ENCODE measurements at places on chromosomes 5 and 9.
A peak's percentile ranks its signal among the peaks of the same experiment; 100 is the strongest.

- DNase-seq, result no peak
These were observed 28.5 kb downstream of the ENC1 start for GRCh38 chr5:74612045-74612444.

DNA sequence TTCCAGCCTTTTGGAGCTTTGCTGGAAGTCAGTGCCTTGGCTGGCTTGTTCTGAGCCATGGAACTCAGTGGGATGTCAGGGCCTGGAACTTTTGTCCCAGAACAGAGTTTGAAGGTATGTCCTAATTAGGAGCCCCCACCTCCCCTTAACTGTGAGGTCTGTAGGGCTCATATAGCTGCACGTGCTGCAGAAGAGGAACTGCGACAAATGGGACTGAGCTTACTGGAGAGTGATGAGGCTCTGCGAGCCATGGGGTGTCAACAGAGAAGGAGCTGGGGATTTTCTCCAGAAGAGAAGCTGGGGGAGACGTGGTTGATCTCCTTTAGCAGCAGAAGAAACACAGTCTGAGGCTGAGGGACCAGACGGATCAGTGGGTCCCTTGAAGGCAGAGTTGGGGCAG lies 10.9 kb downstream of the TMEM8B start:
- DNase-seq, result no peak

DNA sequence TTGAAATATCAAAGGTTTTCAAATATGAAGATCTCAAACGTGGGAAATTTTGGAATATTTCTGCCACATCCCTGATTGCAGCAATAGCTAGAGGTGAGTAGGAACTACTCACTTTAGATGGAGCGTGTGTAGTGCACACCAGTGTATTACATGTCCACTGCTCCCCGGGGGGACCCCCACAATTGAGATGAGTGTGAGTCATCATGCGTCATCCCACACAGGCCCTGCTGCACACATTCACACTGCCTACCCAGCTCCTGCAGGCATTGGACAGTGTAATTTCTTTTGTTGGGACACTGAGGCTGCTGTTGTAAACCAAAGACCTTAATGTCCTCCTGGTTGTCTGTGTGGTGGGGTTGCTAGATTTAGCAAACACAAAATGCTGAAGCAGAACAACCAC lies 280.0 kb downstream of the GAS1 start:
- no peak for DNase-seq

DNA sequence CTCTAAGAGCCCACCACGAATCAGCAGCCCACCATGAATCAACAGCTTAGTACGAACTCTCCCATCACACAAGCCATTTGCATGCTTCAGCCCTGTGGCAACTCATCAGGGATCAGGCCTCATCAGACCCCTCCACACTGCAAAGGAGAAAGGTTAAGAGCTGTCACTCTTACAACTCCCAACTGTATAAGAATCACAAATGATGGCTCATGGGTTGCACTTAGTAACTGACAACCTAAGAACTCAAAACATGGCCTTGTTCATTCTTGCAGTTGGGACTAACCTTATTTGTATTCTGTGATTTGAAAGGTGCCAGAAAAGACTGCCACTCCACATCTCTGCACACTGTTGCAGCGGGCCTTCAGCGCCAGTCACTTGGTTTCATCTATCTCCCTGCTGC lies 149.1 kb upstream of the ZNF366 start:
- no peak for DNase-seq

DNA sequence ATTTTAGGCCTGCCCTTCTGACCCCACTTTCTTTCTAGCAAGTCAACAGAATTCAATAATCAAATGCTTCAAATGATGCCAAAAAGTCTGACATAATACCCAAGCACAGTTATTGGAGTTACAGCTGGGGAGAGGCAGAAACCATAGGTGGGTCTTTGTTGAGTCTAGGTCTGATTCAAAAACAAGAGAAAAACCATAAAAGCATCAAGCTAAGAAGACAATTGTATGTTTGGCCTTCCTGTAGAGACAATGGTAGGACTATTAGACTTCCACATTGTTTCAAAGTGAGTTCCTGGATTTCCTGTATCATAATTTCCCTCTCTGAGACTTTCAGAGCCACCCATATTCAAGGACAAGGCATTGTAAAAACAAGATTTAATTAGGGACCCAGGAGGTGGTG lies 16.8 kb upstream of the CCDC192 start:
- DNase-seq, result no peak

DNA sequence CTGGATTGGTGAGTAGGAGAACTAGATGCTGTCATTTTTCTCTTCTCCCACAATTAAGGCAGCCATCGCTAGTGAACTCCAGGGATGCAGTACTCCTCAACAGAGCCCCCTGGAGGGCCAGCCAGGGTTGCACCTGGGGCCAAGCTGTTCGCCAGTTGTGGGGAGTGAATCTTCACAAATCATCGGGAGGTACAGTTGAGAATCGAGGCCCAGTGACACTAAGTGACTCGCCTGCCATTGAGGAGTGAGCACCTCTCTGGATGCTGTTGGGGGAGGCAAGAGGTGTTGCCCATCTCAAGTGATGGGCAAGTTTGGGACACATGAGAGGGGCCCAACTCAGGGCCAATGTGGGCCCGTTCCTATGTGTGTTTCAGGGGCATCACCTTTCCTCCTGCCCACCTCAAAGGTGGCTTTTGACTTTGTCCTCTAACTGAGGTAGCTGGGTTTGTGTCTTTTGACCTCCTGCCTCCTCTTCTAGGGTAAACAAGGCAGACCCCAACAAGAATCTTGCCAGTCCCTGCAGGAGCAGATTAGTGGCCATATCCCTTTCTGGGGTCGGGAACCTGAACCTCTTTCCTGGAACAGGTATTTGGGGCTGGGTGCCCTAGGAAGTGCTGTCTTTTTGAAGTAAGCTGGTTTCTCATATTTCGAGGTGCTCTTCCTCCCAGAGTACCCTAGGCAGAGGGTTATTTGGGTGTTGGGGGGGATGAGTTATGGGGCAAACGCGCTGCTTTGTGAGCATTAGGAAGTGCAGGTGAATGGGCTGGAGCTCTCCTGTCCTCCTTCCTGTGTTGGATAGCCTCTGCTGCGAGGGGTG lies 181.2 kb downstream of the MACROH2A1 start:
- no peak for DNase-seq

- peak; percentile 45 for DNase-seq
These were observed 53.7 kb downstream of the RGMB start for GRCh38 chr5:98827161-98827560.

DNA sequence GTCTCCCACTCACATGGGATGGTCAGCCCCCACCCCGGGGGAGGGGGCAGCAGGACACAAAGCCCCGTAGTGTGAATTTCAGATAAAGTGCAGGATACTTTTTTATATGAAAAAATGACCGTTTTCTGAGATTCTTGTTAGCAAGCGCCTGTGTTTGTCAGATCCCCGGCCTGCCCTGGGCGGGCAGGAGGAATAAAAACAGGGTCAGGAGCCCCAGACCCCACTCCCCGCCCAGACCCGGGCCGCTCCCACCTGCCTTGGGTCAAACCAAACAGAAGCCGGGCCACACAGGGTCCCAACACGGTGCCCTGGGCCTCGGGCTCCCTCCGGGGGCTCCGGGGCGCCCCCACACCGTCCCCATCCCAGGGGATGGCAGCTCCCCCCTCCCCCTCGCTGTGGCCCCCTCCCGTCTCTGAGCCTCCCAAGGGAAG lies 13.5 kb upstream of the NRARP start:
- no peak for DNase-seq

DNA sequence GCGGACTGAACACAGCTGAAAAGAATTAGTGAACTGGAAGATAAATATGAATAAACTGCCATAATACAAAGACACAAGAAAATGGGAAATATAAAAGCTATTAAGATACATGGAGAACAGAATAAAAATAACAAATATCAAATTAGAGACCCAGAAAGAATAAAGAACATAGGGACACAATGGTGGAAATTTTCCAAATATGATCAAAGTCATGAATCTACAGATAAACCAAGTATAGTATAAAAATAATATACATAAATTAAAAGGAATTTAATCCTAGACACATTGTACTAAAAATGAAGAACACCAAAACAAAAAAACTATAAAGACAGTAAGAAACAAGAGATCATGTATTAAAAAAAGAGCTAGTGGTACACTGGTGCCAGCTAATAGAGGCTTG lies 194.9 kb downstream of the MLLT3 start:
- DNase-seq, result no peak

DNA sequence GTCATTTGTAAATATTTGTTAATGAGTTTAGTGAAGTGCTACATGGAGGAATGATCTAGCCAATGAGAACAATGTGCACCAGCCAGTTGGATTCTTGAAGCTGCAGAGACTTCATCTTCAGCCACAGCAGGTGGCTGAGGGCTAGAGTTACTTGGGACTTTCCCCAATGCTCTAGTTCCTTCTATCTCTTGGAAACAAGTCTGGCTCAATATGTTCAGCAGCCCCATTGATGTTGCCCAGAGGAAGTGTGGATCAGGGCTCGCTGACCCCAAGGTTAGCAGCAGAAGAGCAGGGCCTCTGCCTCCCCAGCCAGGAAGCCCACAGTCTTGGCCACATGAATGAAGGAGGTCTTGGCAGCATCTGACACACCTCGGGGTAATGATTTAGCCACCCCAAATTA lies 117.5 kb downstream of the SLC1A3 start:
- DNase-seq, result no peak

GRCh38 chr5:125551797-125552196 lies 805.4 kb upstream of the ZNF608 start:
- DNase-seq, result no peak

GRCh38 chr5:91142386-91142785 lies 240.7 kb downstream of the ARRDC3 start:
- no peak for DNase-seq

DNA sequence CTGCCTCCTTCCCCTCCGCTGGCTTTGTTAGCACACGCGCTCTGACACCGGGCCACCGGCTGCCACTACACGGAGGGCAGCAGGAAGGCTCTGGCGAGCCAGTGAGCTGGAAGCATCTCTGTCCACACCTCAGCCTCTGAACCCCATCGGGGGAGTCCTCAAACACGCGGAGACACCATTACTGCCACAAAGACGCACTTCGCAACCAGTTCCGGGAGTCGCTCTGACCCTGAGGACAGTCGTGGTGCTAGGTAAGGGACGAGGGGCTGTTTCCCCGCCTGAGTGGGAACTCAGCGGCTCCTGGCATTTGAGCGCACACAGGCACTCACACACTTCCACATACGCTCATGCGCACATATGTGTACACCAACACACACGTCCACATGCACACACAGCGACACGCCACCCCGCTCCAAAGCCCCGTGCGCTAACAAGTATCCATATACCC lies 160.0 kb downstream of the C9orf152 start:
- DNase-seq, result no peak

DNA sequence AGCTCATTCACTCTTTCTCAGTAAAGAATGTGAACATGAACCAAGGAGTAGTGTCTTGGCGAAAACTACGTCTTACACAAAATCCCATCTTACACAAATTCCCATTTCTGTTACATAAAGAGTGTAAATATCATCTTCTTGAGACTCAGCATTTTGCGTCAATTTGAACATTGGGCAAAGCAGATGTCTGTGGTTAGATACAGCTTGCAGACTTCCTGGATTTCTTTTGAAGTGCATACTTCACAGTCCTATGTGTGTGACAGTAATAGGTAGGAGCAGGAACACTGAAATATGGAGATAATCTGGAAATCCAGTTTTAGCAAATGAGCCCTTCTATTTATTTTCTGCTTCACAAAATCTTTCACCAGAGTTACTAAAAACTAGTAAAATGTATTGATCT lies 58.8 kb downstream of the C6 start:
- DNase-seq, result no peak

- no peak for DNase-seq
These were observed 350.5 kb upstream of the WWC1 start for GRCh38 chr5:167940911-167941310.

DNA sequence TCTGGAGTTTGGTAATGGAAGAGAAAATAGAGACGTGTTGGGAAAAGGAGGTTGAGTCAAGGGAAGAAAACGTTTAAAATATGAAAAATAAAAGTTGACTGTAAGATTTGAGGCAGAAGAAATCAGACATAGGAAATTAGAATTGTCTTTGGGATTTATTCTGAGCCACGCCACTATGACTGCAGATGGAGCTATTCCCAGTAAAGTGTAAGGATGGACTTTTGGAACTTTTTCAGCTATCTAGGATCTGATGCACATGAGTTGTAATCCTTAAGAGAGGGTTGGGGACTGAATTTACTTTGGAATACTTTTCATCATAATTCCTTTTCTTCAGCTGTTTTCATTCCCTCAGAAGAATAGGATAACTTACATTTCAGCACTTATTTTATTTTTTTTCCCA lies 336.7 kb downstream of the FAM170A start:
- no peak for DNase-seq

- no peak for DNase-seq
These were observed 4.8 kb downstream of the TOR2A start for GRCh38 chr9:127730262-127730661.

GRCh38 chr5:97096846-97097245 lies 45.6 kb downstream of the LIX1 start:
- DNase-seq, result no peak

DNA sequence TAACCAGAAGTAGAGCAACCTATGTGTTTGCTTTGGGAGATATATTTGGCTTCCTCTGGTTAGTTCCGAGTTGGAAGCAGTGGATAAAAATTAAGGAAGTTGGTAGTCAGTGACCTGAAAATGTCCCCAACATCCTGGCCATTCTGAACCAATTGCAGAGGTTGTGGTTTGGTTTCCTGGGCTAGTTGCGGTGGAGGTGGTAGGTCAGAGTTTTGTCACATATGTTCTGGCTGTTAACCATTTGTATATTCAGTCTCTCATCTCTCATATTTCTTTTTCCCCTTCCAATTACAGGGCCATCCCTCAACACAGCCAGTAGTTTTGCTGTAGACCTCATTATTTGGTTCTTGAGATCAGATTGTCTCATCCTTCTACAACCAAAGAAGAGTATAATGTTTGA lies 1026.9 kb downstream of the PTPRD start:
- no peak for DNase-seq

DNA sequence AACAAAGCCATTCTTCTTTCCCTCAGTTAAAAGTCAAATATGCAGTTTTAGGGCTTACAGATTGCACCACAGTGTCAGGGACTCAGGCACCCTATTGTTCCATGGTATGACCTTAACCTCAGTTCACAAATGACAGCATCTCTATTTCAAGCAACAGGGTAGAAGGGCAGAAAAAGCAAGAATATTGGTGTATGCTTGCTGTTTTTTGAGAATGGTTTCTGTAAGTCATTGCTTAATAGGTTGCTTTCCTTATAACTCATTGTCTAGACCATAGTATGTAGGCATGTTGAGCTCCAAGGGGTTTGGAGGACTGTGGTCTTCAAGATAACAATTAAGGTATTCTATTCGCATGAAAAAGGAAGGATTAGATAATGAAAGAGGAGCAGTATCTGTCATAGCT lies 183.5 kb upstream of the EDIL3 start:
- DNase-seq, result no peak
